ENCODE measurements at places on chromosomes 13 and 19.

DNA sequence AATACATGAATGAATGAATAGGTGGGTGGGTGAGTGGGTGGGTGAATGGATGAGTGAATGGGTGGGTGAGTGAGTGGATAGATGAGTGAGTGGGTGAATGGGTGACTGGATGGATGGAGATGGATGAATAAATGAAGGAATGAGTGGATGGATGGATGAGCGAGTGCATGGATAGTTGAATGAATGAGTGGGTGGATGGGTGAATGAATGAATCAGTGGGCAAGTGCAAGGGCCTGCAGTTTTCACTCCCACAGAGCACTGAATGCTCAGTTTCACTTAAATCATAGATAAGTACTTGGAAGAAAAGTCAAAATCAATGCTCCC, 12.4 kb downstream of the GAS6 start:
- DNase-seq, result no peak

- no peak for DNase-seq
These were observed 349.0 kb downstream of the EFNB2 start for GRCh38 chr13:106186366-106187030.

- peak; percentile 86 for DNase-seq
These were observed 2.0 kb upstream of the RNF126 start for GRCh38 chr19:664913-665443.

DNA sequence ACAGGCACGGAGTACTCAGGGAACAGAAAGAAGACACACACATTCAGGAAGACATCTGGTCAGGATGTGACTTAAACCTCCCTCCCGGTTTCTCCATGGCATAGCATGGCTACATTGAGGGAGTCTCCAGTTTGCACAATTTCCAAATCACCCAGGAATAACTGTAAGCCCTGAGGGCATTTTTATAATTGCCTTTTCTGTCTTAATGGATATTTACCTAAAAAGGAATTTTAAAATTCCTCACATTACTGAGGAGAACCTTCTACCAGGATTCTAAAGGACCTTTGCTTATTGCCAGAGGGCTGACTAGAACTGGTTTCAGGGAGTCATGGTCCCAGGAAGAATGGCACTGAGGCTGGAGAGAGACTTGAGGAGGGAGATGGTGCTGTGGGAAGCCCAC, 21.4 kb downstream of the PEG3 start:
- no peak for DNase-seq

DNA sequence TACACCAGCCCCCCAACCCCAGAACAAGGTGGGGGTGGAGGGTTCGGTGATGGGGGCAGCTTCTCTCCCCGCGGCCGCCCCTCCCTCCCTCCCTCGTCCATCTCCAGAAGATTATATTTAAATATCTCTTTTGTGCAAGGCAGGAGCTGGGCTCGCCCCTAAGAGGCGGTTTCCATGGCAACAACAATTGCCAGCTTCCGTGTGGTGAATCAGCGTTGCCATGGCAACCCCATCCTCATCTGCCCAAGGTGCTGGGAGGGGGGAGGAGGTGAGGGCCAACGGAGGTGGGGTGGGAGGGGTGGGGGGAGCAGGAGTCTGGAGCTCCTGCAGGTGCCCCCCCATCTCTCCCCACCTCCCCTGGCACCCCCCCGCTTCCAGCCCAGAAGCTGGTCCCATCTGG, 46.4 kb downstream of the CELF5 start:
- peak; percentile 38 for DNase-seq

- no peak for DNase-seq
These were observed 34.1 kb downstream of the ELL start for GRCh38 chr19:18487576-18488402.

- no peak for DNase-seq
These were observed 184.8 kb downstream of the SHISA2 start for GRCh38 chr13:25867038-25867437.

GRCh38 chr19:40210889-40211288, 7.3 kb downstream of the TTC9B start:
- no peak for DNase-seq

DNA sequence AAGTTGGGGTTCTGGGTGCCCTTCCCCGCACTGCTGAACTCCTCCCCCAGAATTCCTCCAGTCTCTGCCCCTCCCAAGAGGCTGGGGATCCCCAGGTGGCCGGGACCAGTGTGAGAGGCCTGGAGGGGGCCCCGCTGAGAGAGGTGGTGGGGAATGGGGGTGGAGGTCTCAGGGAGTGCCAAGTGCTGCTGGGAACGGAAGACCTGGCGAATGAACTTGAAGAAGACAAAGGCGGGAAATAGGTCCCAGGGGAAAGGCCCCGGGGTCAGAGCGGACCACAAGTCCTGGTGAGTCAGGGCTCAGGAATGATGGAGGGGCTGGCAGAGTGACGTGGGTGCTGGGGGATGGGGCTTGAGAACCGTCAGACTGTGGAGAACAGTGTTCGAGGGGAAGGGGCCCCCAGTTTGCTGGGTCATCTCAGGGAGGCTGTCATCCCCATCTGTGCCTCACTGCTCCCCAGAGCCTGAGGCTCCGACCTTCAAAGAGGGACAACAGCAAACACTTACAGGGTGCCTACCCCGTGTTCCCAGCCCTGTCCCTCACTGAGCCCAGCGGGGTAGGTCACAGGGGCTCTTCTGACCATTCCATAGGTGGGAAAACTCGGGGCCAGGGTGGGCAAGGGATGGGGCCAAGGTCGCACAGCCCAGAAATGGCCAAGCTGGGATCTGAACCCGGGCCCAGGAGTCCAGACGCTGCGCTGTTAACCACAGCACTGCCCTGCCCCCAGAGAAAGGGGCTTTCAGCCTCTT, 16.0 kb upstream of the SEMA6B start:
- DNase-seq, result no peak

DNA sequence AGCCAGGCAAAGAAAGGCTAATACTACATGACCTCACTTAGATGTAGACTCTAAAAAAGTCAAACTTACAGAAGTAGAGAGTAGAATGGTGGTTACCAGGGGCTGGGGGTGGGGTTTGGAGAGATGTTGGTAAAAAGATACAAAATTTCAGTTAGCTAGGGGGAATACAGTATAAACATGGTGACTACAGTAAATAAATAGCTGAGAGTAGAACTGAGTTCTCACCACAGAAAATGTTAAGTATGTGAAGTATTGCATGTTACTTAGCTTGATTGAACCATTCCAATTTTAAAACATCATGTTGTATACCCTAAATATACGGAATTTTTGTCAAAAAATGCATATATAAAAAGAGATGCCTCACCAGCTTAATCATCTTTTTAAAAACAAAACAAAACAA, 67.5 kb upstream of the DOCK9 start:
- DNase-seq, result no peak

DNA sequence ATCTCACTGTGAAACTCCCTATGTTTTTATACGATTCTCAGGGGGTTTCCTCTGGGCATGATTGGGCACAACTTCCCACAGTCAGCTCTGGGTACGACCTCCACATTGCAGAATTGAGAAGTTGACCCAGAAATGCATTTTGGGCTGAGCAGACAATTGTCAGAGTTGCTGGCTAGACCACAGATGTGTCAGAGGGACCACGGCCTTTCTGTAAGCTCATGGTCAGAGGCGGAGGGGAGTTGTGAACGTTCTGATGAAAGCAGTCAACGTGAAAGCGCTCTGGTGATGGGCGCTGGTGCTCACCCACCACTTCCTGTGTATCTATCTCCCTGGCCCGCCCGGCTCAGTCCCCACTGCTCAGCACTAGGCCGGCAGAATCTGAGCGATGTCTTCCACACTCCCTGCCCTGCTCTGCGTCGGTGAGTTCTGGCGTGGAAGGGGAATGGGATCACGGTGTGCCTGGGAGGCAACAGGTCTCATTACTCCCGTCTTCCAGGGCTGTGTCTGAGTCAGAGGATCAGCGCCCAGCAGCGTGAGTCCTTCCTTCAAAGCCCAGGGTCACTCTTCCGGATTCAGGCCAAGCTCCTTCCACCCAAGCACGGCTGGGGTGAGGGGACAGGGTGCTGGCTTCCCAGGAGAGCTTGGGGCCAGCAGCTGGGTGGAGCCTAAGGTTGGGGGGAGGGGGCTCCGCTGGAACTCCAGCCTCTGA, at the start of gene NCR1:
TSS of gene NCR1 (plus strand) at position 346 of the 709 bp plus-strand sequence. CDS start at position 386, 40 bp downstream.
- DNase-seq, result no peak

DNA sequence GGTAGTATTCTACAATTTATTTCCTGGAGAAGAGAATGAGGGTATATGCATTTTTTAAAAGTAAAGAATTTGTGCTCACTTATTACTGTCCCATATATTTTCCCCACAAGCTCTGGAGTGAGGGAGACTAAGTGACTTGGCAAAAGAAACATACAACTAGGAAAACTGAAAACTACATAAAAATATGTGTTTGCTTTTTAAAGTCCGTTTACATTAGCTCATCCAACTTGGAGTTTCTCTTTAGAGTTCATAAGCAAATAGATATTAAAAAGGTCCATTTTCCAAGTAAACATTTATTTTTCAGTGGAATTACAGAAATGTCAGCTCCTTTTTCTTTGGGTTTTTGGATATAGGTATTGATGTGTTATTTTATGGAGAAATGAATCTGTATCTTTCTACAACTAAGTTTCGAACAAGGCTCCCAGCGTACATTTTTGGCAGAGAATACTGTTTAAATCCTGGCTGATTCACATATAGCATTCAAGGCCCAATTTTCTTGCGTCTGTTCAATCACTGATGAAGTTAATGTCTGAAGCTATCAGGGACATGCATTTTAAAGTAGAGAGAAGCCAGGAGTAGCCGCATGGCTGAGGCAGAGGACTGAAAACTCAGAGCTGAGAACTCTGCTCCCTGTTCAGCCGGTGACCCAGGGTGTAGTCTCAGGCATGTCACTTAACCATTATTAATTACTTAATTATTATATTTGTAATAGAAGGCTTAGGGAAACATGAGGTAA, 729.4 kb downstream of the EFNB2 start:
- no peak for DNase-seq

- DNase-seq, result peak; percentile 48
These were observed 75.6 kb upstream of the TM9SF2 start for GRCh38 chr13:99425485-99426341.

GRCh38 chr13:105972306-105972721, 563.1 kb downstream of the EFNB2 start:
- DNase-seq, result no peak

DNA sequence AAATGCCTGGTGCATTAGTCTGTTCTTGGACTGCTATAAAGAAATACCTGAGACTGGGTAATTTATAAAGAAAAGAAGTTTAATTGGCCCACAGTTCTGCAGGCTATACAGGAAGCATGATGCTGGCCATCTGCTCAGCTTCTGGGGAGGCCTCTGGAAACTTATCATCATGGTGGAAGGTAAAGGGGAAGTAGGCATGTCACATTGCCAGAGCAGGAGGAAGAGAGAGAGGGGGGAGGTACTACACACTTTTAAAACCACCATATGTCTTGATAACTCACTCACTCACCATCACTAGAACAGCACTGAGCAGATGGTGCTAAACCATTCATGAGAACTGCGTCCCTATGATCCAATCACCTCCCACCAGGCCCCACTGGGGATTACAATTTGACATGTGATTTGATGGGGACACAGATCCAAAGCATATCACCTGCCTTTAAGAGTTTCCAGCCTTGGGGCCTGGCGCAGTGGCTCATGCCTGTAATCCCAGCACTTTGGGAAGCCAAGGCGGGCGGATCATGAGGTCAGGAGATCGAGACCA, 219.0 kb downstream of the KATNAL1 start:
- DNase-seq, result no peak

GRCh38 chr19:4034048-4035017, 26.8 kb downstream of the PIAS4 start:
- no peak for DNase-seq

DNA sequence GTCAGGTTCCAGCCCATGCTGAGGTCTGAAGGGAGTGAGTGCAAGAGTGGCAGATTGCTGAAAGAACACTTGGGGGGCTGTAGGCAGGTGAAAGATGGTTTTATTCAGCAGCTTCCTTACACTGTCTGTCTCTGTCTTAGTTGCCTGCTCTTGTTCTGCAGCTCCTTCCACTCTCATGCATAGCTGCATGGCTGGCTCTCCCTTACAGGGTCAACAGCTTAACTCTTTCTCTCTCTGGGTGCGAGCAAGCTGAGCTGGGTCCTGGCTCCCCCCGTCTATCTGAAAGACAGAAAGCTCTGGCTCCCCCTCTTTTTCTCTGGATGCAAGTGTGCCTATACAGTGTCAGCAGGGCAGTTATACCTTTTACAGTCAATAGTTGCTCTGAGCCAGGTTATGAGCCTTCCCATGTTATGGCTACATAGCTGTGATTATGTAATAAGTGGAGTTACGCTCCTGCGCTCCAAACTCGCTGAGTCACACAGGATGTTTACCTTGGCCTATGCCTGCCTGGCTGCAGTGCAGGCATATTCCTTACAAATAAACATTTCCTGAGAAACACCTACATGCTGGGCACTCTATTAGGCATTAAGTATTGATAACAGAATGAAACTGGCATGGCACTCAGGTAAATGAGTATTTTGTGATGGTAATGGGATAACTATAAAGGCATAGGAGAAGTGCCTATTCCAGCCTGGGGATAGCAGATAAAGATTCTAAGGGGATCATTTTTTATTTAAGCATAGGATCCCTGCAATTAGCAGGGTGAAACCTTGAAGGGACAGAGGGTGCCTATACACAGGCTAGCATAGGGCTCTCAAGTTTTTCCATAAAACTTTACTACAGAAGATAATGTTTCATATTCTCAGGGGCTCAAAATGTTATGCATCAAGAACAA, 826.9 kb upstream of the PCDH9 start:
- DNase-seq, result no peak

GRCh38 chr13:78701383-78701782, 42.4 kb upstream of the OBI1 start:
- DNase-seq, result no peak

- no peak for DNase-seq
These were observed 343.9 kb downstream of the TBC1D4 start for GRCh38 chr13:75137911-75138571.

DNA sequence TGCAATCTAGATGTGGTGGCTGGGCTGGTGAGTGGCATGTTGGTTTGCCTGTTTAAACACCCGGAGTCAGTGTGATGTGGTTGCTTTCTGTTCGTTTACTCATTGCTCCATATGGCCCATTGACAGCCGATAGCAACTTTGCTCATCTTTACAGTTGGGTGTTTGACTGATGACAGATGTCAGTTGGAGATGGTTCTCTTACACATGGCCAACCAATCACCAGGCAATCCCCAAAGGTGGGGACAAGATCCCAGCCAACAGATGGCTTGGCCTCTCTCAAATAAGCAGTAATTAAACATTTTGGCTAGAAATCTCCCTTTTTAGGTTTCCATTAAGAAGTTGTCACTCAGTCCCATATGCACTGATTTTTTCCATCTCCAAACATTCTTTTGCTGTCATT, 497.1 kb upstream of the ARGLU1 start:
- DNase-seq, result no peak

DNA sequence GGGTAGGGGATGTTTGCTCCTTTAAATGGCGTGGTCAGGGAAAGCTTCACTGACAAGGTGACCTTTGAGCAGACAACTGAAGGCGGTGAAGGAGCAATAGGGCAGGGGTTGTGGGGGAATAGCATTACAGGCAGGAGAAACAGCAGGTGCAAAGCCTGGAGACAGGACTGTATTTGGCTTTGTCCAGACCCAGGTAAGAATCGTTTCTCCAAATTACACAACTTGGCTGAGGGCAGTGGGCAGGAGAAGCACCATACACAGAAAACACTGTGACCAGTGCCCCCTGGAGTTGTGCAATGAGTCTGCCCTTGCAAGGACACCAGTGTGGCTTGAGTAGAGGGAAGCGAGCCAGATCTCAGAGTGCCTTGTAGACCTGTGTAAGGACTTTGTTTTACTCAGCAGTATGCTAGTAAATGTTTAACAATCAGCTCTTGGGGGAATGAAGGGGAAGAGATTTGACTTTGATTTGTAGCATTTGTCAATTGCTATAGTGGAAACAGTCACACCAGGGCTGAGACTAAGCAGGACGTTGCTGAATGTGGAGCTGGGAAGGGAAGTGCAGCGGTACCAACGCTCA, 360.0 kb downstream of the DCT start:
- DNase-seq, result no peak
